M059J (cell line): ENCODE measurements at places on chromosomes 2 and 18. TPM values are rescaled to one million over a fixed set of nuclear protein-coding genes. Genes with fewer than 3 reads are reported as not detected.

The RGPD4 gene
- total RNA-seq = not detected in 2 replicates

The MROH2A gene
- not detected in 2 replicates for total RNA-seq

The NETO1 gene
- 0.22 TPM in 1 of 2 replicates, not detected in the other for total RNA-seq

The PLCD4 gene
- 0.34 and 0.39 TPM in 2 replicates for total RNA-seq

The CNGA3 gene
- total RNA-seq = not detected in 2 replicates

The TMEM127 gene
- 33.8 and 45.3 TPM in 2 replicates for total RNA-seq

The RTKN gene
- total RNA-seq = 10.5 and 12.1 TPM in 2 replicates

DNA sequence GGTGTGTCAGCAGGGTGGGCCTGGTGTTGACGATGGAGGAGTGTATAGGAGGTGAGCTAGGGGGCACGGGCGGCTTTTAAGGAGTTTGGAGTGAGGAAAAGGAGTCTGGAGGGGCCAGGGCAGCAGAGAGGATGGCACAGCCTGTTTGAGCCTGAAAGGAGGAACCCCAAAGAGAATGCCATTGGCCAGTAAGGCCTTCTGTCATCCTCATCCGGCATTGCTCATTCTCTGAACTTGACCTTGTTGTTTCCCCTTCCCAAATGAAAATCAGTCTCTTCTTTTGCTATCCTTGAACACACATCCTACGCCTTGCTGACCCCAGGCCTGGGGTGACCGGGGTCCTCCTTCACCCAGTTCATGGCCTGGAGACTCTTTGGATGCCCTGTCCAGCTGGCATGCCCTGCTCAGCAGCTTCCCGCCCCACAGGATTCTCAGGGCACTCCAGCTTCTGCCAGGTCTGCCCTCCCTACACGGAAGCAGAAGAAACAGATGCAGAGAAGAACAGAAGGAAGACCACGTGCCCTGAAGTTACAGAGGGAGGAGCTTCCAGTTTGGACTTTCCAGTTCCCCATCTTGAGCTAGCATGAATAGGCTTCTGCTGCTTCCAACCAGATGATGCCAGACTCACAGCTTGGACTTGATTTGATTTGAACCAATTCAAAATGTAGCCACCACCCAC lies 20.5 kb upstream of the KIF3C start:
- no peak for DNase-seq

- peak; percentile 17 for DNase-seq
Observed at GRCh38 chr2:235793163-235793752, 299.4 kb downstream of the AGAP1 start.

DNA sequence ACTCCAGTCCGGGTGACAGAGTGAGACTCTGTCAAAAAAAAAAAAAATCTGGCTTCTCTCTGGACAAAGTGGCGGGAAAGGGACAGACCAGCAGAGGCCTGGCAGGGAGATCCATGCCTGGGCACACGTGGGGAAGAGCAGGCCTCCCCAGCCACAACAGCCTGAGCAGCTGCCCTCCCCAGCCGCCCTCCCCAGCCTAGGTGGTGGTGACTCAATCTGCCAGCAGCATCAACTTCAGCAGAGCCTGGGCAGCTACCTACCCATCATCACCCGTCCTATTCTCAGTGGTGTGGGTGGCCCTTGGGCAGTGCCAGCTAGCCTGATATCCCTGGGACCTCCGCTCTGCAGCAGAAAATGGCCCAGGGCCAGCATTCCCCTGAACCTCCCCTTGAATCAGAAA lies 612.4 kb downstream of the FBXO15 start:
- no peak for DNase-seq

GRCh38 chr2:15299904-15300520 lies 261.1 kb downstream of the NBAS start:
- DNase-seq = no peak

- DNase-seq = peak; percentile 89
Observed at GRCh38 chr2:222298311-222299150, at the start of gene PAX3. TSS of gene PAX3 (minus strand) at chr2:222298998. CDS start at chr2:222298615, 383 bp downstream.

DNA sequence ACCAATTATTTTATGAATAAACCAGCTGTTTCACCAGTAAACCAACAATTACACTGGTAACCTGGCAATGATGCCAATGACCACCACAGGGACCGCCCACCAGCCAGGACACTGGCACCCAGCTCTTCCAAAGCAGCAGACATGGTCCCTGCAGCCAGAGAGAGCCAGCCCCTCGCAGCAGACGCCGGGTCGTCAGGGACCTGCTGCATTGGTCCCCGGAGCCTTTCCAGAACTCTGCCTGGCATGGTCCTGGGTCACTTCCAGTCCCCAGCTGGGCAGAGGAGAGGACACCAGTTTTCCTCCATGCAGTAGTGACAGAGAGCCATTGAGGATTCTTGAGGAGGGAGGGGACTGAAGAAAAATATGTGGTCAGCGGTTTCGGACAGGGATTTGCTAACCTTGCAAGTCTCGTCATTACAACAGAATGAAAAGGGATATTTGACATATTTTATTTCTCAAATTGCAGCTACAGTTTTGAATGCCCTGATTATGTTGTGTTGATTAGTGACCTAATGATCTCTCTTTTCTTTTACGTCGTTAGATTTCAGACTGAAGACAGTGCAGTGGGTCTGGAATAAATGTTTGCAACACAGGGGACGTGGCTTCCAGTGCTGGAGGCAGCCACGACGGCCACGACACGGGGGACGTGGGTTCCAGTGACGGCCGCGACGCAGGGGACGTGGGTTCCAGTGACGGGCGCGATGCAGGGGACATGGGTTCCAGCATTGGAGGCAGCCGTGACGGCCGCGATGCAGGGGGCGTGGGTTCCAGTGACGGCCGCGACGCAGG lies 154.5 kb downstream of the TPO start:
- DNase-seq = no peak

DNA sequence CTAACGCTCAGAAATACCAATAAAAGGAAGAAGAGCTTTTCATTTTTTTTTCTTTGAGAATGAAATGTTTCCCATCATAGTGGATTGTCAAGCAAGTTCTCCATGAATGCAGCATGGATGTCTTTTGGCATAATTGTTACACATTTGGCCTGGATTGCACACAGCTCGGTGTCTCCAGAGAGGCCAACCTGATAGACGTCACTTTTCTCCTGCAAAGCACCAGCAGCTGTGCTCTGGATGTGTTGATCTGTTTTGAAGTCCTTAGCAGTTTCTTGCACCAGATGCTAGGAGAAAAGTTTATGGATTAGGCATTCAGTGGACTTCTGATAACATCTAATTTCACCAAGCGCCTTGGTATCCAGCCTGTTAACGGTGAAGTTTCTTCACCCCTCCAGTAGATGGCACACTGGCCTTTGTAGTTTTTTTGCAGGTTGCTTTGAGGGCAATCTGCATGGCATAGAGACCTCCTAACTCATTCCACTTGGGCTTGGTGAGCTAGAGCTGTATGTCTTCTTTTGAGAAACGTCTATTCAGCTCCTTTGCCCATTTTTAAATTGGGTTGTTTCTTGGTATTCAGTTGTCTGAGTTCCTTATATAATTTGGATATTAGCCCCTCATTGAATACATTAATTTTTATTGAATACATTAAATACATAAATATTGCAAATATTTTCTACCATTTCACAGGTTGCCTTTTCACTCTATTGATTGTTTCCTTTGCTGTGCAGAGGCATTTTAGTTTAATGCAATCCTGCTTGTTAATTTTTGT lies 59.7 kb downstream of the PTH2R start:
- peak; percentile 27 for DNase-seq

DNA sequence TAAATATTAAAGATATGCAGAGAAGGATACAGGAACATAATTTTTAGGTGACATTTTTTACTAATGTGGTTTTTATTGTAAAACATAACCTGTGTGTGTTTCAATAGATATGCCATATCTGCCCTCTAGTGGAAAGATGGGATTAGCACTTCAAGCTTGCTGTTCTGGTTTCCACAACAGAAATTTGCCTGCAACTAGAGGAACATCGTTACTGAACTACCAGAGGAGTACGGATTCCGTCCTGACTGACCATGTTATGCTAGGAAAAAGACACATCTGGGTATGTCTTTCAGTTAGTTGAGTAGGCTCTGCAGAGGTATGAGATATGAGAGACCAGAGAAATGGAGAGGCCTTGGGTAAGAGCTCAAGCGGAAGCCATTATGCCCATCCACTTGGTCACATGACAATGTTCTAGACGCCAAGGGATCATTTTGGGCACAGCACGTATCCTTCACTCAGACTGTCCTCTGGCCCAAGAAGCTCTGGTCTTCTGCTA lies 104.9 kb downstream of the MBD2 start:
- DNase-seq = peak; percentile 61

- DNase-seq = peak; percentile 18
Observed at GRCh38 chr2:70851704-70852103, 16.1 kb upstream of the CD207 start.

DNA sequence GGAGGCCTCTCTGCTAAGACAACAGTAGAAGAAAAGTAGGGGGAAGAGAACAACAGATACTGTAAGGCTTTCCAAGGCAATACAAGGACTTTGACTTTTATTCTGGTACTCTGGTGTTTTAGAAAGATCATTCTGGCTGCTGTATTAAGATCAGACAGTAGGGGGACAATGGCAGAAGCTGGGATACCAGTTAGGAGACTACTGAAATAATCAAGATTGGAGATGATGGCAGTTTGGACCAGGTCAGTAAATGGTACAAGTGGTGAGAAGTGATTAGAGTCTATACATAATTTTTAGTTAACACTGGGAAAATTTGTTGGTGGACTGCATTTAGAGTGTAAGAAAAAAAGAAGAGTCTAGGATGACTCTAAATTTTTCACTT lies 139.7 kb downstream of the ROCK1 start:
- peak; percentile 41 for DNase-seq
